Esophagus squamous epithelium (tissue), 5 donors: ENCODE measurements at places on chromosomes 1 and 21.
A peak's percentile ranks its signal among the peaks of the same experiment; 100 is the strongest.

DNA sequence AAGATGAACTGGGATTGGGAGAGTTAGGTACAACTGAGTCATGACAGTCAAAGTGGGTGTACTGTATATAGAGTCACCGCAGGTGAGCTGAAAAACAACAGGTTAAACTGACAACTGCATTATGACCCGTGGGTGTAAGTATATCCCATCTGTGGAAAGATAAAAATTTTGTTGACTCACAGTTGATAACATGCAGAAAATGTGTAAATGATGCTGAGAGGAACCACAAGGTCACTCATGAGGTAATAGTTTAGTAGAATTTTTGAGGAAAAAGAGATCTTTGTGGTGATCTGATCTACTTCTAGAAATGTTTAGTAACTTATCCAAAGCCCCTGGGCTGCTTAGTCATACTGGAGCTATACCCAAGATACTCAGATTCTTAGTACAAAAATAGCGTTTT is 838 bp downstream of the OR2C3 start:
- no peak for DNase-seq

DNA sequence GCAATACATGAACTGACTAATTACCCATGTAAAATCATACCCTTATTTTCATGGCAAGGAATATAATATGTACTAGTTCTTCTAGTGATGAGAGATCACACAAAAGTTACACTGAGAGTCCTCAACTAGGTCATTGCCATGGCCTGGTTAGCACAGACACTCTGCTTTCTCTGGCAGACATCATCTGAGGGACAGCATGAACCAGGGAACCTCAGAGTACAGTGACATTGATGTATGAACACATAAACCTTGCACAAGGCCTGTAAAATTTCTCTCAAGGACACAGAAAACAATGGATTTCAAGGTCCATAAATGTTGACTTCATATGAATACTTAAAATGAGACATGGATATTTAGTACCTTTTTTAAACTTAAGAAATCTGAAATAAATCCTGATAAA is 108.8 kb upstream of the MAGI3 start:
- no peak for DNase-seq

GRCh38 chr21:22632176-22632575 is 1634.0 kb downstream of the NCAM2 start:
- DNase-seq: no peak

GRCh38 chr1:66696771-66697170 is 55.5 kb upstream of the DYNLT5 start:
- no peak for DNase-seq

GRCh38 chr1:6466023-6466422 is at the start of gene TNFRSF25:
Gene TNFRSF25, minus strand, starts transcription at chr1:6466173. Its CDS starts 66 bp downstream, at chr1:6466107.
- DNase-seq: no peak

GRCh38 chr1:93093332-93094006 is 14.4 kb downstream of the MTF2 start:
- DNase-seq: no peak

DNA sequence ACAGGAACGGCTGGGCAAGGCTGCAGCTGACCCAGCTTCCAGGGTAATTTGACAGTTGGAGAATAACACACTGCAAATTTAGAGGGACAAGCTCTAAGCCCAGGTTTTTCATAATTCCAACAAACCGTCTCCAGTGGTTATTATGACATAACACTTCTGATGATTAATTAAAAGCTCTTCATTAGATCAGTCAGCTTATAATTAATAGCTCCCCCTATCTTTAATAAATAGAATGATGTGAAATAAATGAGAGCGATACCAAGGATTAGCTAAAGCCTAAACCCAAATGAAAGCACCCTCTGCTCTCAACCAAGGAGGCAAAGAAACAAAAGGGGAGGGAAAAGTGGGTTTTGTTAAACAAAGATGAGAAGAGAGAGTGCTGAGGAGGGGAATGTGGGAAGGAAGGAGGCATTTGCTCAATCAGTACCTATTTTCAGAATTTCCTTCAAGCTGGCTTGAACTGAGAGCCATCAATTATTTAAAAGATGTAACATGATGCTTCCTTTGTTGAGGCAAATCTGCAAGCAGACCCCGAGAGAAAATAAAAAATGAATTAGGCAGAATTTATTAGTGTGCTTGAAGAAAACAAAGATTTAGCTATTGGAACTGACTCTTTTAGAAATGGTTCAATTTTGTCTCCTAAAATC is 221.8 kb upstream of the ESRRG start:
- DNase-seq: no peak

DNA sequence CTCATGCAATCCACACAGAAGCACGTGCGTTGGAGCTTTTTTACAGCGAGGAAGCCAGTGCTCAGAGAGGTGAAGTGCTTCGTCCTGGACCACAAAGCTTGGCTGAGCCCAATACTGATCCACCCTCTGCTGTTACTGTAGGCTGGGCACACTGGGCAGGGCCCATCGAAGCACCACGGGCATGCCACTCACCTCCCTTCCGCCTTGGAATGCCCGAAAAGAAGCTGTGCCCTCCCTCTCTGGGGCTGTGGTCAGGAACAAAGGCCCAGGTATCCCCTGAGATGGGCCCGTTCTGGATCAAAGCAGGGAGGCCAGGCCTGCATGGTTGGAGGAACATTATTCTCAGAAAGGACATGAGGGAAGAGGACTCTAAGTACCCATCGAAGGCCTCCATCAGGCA is 206.7 kb upstream of the C1orf174 start:
- no peak for DNase-seq

DNA sequence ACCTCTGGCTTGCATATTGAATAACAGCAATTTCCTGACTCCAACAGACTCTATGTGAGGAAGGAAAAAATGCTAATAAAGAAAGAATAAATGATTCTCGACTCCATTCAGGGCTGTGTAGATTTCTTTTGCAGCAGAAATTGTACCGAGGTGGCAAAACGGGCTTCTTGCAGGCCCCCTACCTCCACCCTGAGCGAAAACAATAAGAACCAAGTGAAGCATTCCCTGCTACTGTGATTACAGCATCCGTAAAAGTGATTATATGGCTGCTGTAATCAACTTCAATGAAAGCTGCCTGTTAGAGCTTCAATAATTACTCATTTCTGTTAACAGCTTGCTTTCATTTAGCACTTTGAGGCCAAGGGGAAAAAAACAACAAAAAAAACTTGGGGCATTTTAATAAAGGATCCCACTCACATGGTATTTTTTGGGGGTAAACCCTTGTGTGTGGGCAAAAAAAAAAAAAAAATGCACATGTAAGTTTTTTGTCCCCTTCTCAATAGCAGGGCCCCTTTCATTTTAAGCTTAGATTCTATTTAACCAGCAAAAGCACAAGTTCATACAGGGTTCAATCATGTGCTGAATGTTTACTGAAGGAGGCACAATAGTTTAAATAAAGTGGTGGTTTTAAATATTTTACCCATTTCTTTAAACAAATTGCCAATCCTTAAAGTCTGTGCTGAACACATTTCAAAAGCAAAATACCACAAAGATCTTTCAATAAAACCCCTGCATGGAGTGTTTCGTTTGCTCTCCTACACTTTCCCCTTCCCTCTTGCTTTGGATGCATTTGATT is 271.6 kb downstream of the LMO4 start:
- no peak for DNase-seq

- DNase-seq: no peak
Measured at GRCh38 chr1:71047635-71048607, at the start of gene PTGER3. Gene PTGER3, minus strand, starts transcription at chr1:71047816. Its CDS starts 239 bp downstream, at chr1:71047577.

GRCh38 chr1:223700388-223700918 is 11.9 kb upstream of the CAPN2 start:
- no peak for DNase-seq

DNA sequence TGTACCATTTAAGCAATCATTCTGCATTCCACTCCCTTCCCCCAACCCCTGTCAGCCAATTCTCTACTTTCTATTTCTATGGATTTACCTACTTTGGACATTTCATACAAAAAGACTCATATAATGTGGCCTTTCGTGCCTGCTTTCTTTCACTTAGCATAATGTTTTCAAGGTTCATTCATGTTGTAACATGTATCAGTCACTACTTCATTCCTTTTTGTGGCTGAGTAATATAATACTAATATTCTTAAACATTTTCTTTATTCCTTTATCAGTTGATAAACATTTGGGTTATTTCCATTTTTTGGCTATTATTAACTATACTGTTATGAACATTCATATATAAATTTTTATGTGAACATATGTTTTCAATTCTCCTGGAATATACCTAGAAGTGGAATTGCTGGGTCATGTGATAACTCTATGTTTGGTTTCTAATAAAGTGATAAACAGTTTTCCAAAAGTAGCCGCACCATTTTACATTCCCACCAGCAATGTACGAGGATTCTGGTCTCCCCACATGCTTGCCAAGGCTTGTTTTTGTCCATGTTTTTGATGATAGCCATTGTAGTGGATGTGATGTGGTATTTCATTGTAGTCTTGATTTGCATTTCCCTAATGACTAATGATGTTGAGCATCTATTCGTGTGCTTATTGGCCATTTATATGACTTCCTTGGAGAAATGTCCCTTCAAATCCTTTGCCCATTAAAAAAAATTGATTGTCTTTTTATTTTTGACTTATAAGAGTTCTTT is 61.9 kb upstream of the GNG12 start:
- no peak for DNase-seq

GRCh38 chr1:108708691-108709660 is 3.7 kb upstream of the FNDC7 start:
- no peak for DNase-seq

DNA sequence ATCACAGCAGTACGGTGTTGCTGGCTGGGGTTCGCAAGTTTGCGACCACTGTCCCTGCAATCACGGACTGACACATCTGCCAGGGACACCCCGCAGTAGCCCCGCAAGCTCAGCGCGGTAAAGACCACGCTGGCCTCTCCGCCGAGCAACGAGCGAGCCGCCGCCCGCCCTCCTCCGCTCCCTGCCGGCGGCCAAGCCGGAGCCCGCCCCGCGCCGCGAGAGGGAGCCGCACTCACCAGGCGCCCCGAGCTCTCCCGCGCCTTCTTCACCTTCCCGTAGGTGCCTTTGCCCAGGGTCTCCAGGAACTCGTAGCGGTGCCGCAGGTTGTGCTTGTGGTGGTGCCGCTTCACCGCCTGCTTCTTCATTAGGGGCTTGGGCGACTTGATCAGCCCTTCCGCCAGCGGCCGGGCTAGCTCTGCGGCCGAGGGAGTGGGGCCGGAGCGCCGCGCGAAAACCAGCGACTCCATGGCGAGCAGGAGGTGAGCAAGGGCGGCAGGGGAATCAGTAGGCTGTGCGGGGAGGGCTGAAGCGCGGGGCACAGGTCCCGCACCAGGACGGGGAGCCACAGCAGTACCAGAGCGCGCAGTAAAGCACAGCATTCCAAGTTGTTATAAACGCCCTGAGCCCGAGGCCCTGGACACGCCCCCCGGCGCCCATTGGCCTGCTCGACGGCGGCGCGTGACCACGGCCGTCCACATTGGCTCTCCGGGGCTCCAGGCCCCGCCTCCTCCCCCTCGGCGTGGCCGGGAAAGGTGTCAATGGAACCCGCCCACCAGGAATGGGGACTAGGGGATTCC is at the start of gene NUAK2:
Gene NUAK2 (minus strand): TSS at position 584 of the 797 bp plus-strand sequence. CDS start 117 bp downstream, at position 467.
- peak; percentile 51 for DNase-seq

DNA sequence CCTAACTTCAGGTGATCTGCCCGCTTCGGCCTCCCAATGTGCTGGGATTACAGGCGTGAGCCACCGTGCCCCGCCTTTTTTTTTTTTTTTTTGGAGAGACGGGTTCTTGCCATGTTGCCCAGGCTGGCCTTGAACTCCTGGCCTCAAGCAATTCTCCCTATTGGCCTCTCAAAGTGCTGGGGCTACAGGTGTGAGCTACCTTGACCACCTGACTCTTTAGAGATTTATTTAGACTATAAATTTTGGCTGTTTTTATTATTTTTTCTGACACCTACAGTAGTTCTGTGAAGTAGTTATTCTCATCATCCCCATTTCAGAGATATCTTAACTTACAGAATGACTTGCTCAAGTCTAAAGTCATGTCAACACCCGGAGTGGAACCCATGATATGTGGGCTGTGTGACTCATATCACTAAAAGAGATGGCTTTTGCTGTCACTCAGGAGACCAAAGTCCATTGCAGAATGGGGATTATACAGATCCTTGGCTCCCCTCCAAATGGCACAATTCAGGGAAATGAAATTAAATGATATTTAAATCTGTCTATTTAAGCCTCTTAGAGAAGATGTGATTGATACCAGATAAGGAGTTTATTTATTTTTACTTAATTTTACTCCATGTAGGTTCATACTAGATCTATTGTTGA is 93.2 kb downstream of the CTH start:
- DNase-seq: no peak

GRCh38 chr1:23551849-23552248 is 7.5 kb downstream of the ID3 start:
- DNase-seq: no peak

- no peak for DNase-seq
Measured at GRCh38 chr1:52967666-52968065, 40.6 kb downstream of the SCP2 start.

GRCh38 chr1:241677201-241677600 is 25.1 kb downstream of the WDR64 start:
- no peak for DNase-seq

DNA sequence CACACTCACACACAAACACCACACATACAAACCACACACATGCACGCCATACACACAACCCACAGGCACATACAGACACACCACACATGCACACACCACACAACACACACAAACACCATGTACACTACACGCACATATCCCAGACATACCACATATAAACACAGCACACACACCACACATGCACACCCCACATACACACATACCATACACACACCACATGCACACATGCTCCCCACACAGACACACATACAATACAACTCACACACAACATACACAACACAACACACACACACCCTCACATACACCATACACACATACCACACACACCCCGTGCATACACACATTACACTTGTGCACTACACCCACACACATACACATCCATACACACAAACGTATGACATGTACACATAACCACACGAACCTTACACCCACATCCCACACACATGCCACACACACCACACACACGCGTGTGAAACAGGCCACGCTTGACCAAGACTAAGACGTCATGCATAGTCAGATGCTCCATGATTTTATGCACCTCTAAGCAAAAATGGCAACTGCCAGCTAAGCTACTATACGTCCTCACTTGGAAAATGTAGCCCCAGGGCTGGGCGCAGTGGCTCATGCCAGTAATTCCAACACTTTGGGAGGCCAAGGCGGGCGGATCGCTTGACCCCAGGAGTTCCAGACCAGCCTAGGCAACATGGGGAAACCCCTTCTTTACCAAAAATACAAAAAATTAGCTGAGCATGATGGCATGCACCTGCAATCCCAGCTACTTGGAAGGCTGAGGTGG is 77.4 kb upstream of the TMPRSS2 start:
- no peak for DNase-seq

- DNase-seq: no peak
Measured at GRCh38 chr1:81606656-81607055, 194.1 kb upstream of the ADGRL2 start.

DNA sequence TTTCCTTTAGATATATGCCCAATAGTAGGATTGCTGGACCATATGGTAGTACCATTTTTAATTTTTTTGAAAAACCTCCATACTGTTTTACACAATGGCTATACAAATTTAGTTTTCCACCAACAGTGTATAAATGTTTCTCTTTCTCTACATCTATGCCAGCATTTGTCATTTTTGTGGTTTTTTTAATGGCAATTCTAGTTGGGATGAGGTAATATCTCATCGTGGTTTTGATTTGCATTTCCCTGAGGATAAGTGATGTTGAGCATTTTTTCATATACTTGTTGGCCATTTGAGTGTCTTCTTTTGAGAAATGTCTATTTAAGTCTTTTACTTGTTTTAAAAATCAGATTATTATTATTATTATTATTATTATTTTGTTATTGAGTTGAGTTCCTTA is 35.5 kb downstream of the PLA2G4A start:
- DNase-seq: no peak

GRCh38 chr1:8562222-8562621 is 244.3 kb downstream of the SLC45A1 start:
- DNase-seq: no peak
